Stimulated activated CD8-positive, alpha-beta memory T cell treated with anti-CD3 and anti-CD28 coated beads, Interleukin-7, amount 100 ng/mL, for 48 hours (primary cell): ENCODE measurements at places on chromosomes 3 and 15.

- DNase-seq, result no peak
Measured at GRCh38 chr15:26882616-26883365, 15.9 kb downstream of the GABRA5 start.

DNA sequence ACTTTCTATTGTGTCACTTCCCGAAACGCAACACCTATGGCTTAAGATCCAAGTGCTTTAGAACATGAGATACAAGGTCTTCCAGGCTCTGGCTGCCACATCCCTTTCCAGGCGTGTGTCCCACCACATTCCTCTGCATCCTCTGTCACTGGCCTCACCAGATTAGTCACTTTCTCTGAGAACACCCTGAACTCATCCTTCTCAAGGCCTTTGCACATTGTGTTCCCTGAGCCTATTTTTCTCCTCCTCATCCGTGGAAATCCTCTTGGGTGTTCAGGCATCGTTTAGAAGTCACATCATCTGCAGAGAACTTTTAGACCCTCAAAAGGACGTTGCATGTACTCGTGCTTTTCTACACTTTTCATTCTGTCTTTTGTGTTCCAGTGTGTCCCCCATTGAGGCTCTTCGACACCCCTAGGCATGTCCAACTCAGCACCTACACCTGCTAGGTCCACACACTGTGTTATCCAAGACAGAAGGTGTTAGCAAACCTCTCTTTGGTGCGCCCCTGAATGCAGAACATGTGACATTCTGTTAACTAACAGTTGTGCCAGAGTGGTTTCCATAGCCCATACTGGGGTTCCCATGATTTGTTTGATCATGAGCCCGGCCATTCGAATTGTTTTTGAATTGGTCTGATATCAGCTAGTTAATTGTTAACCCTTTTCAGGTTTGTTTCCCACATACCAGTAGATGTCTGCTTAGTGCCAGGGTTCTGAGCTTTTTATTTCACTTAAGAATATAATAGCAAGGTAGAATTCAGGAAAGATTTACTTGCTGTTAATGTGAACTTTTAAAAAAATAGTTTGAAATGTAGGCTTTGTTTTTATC, 67.2 kb downstream of the LPP start:
- DNase-seq, result no peak

DNA sequence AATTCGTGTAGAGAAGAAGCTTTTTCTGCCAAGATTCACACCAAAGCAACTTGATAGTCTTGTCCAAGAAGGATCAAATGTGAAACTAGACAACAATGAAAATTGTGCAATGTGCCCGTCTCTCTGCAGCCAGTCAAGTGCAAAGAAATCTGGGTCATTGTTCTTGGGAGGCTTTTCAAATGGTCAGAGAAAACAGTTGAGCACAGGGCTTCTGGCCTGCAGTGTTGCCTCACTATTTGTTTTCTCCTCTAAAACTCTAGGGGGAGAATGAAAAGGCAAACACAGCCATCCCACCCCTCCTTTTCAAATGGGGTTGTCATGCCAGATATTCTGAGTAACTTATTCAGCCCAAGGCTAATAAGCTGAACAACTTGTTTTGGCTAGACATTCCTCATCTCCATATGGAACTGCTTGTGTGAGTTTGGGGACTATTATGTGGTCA, 417.6 kb upstream of the CDIN1 start:
- DNase-seq, result no peak

DNA sequence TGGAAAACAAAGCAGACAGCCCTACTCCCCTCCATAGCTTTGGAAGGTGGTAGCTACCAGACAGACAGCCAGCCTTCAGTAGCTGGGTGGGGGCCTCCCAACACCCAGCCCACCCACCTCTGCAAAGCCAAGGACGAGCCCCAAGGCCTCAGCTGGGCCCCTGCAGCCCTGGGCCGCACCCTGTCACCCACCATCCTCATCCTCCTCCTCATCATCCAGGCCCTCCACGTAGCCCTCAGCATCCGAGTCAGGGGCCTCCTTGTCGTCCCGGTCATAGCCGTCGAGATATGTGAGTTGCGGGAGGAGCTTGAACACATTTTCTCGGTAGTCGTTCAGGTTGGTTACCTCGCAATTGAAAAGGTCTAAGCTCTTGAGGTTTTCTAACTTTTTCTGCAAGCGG, 36.5 kb downstream of the ANP32A start:
- DNase-seq, result no peak

DNA sequence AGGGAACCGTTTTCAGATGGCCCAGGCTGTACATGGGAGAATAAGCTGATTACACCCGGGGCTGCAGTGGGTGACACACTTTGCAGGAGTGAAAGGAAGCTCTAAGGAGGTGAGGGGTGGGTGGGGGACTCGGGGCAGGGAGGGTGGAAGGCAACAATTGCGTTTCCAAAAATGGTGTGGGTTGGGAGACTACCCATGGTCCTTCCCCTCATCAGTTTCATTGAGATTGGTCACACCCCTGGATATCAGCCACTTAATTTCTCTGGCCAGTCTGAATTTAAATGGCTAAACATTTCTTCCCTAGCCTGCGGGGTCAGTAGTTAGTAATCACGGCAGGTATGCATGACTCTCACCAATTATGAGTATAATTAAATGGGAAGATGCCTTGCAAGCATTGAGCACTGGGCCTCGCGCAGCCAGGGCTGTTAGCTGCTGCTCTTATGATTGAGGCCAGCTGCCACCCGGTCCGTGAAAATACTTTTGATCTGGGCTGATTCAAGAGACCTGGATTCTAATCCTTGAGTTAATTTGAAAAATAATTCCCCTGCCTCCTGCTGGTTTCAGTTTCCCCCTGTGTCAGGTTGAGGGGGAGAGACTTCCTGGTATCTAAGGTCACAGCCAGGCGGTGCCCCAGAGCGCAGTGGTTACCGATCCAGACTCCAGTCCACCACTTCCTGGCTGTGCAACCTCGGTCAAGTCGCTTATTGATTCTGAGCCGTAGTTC, 23.3 kb downstream of the SLC6A6 start:
- DNase-seq, result no peak

DNA sequence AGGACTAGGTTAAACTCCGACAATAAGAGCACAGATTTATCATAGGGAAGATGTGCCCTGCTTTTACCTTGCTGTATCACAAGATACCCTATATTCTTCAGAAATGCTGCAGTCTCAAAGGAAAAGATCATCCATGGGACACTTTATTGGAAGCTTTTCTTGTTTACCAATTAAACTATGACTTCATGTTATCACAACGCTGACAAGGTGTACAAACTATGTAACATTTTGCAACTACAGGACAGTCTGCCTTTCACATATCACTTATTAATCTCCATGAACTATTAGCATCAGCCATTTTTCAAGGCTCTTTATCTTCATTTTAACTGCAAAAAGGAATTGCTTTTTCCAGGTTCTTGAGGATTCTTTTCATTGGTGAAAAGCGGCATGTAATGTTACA, 34.0 kb downstream of the CBLB start:
- no peak for DNase-seq

GRCh38 chr3:53027254-53027844, 18.5 kb downstream of the SFMBT1 start:
- DNase-seq, result no peak
